ENCODE measurements at places on chromosomes 3 and 15. TPM values are rescaled to one million over a fixed set of nuclear protein-coding genes. Genes with fewer than 3 reads are reported as not detected.

- DNase-seq: no peak
These were observed 251.2 kb downstream of the RYR3 start for GRCh38 chr15:33561967-33562366.

DNA sequence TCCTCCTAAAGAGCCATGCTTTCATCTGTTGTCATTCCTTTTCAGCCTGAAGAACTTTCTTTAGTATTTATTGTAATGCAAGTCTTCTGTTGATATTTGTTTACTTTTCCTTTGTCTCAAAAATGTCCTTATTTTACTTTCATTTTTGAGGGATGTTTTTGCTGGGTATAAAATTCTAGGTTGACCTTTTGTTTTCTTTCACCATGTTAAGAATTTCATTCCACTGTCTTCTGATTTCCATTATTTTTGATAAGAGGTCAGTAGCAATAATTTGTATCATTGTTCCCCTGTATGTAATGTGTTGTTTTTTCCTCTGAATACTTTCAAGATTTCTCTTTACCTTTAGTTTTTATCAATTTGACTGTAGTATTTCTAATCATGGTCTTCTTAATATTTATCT is 91.1 kb downstream of the RSRC1 start:
- no peak for DNase-seq

GRCh38 chr15:71649894-71650293 is 160.5 kb upstream of the NR2E3 start:
- DNase-seq: peak; percentile 66

DNA sequence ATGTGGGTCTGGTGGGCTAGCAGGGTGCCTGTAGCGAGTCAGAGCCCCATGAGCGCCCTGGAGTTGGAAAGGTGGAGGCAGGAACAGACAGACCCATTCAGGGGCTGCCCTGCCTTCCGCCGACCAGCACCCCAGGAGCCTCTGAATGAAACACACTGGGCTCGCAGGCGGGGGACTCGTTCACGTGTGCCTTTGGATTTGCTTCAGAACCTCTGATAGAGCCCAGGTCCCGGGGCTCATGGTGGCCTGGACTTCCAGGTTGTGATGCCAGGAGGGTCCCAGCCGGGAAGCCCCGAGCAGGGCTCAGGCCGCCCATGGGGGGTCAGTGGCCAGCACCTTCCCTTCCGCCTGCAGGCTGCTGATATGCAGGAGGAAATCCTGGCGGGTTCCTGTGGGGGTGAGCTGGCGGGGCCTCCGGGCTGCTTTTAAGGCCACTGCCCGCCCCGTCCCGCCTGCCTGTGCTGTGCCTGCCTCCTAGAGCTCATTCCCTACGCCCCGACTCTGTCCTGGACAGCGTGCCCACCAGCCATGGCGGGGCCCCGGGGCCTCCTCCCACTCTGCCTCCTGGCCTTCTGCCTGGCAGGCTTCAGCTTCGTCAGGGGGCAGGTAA is at the start of gene STAB1:
STAB1 (plus strand) TSS at position 453 of the 610 bp plus-strand sequence; CDS start at position 529, 76 bp downstream.
- no peak for DNase-seq

- peak; percentile 69 for DNase-seq
These were observed 367.0 kb downstream of the TIGIT start for GRCh38 chr3:114660808-114661207.

TIMP4 gene
- total RNA-seq: 0.10 TPM

DNASE1L3 gene
- not detected for total RNA-seq

CRABP1 gene
- not detected for total RNA-seq

MANF gene
- total RNA-seq: 200 TPM

PLA2G4D gene
- total RNA-seq: not detected

Data from RPMI7951 (cell line).